ENCODE measurements at places on chromosomes 16 and 17.

DNA sequence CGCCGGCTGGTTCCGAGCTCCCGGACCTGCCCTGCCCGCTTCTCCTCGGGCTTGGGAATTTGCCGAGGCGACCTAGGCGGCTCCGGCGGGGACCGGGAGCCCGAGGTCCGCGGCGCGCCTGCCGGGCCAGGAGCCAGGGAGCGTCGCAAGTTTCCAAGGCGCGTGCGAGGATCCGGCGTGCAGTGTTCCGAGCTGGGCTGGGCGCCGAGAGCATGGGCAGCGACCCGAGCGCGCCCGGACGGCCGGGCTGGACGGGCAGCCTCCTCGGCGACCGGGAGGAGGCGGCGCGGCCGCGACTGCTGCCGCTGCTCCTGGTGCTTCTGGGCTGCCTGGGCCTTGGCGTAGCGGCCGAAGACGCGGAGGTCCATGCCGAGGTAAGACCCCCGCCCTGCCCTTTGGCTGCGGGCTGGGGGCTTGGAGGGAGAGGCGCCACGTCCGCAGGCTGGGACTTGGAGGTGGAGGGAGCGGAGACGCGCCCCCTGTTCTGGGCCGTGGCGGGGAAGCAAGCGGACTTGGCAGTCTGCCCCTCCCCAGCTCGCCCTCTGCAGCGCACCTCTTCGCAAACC, 668 bp downstream of the MMP15 start:
- peak; percentile 57 for DNase-seq

DNA sequence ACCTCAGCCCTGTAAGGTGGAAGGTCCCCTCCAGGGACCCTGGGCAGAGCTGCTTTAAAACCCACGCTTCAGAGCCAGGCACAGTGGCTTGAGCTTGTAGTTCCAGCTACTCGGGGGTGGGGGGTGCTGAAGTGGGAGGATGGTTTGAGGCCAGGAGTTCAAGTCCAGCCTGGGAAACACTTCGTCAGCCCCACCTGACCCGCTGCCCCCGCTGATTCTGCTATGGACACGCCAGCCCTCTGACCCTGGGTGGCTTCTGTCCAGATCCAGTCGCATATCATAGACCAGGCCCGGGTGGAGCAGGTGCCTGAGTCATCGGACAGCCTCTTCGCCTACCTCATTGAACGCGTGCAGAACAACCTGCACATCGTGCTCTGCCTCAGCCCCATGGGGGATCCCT, 35.2 kb upstream of the KDM6B start:
- DNase-seq, result no peak

GRCh38 chr16:65598621-65599020, 476.8 kb upstream of the CDH11 start:
- no peak for DNase-seq

DNA sequence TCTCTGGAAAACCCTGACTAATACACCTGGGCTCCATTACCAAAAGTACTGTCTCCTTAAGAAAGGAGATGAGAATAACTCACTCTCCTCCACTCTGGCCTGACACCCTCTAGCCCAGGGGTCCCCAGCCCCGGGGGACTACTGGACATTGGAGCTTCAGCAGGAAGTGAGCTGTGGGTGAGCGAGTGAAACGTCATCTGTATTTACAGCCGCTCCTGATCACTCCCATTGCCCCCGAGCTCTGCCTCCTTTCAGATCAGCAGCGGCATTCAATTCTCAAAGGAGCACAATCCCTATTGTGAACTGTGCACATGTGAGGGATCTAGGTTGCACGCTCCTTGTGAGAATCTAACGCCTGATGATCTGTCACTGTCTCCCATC, 126.3 kb upstream of the TNRC6C start:
- DNase-seq, result no peak

DNA sequence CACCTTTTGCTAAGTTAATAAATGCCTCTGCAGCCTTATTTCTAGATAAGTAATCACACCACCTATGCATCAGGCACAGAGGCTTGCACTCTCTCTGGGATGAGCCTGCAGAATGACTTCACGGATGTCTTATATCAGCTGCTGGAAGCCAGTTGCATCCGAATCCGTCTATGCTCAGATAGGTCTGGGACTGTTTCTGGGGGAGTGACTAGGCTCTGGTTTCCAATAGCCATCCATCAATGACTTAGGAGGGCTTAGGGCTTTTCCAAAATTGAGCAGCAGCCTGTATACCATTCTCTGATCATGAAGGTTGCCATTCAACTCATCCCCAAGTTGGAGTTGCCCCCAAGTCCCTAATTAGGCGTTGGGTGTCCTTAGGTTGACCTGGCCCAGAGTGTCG, 113.3 kb upstream of the ERCC4 start:
- no peak for DNase-seq

DNA sequence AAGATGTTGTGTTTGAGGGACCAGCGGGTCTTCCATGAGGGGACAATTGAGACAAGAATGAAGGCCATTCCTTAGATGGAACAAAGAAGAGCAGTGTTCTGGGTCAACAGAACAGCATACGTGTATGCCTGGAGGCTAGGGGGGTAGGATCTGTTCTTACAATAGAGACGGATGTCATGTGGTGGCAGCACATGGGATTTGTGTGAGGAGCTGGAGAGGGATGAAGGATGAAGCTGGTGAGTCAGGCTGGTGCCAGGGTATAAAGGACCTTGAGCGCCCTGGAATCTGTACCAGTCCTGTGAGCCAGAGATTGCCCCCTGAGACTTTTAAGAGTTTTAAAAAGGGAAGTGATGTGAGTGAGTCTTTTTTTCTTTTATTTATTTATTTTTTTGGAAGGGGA, 22.8 kb upstream of the WFDC1 start:
- no peak for DNase-seq

GRCh38 chr16:87582216-87582965, 19.9 kb upstream of the JPH3 start:
- DNase-seq, result peak; percentile 83

- DNase-seq, result no peak
Measured at GRCh38 chr17:19244781-19245180, 7.6 kb downstream of the EPN2 start.

GRCh38 chr17:57708410-57708809, 36.7 kb downstream of the CCDC182 start:
- DNase-seq, result no peak

- DNase-seq, result no peak
Measured at GRCh38 chr17:17814162-17815061, 22.4 kb downstream of the SREBF1 start.

- no peak for DNase-seq
Measured at GRCh38 chr17:70407506-70407905, 238.2 kb downstream of the KCNJ2 start.

DNA sequence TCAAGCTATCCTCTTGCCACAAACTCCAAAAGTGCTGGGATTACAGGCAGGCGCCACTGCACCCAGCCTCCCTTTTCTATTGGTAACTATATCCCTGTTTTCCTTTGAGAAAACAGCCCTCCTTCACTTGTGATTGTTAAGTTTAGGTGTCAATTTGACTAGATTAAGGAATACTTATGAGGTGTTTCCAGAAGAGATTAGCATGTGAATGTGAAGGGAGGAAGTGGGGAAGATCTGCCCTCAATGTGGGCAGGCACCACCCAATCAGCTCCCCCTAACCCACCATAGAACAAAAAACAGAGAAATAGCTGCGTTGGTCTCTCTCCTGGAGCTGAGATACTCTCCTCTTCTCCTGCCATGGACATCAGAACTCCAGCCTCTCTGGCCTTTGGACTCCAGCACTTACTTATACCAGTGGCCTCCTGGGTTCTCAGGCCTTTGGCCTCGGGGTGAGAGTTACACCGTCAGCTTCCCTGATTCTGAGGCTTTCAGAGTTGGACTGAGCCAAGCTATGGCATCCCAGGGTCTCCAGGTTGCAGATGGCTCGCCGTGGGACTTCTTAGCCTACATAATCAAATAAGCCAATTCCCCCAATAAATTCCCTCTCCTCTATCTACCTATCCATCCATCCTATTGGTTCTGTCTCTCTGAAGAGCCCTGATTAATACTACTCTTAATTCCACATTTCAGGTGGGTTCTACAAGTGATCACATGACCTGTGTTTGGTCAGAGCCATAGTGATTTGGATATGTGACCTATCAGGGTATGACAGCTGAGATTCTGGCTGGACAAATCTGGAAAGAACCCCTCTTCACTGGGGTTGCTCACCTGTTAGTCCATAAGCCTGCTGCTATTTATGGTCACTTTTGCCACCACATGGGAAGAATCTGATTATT, 12.0 kb upstream of the STAT3 start:
- DNase-seq, result no peak

DNA sequence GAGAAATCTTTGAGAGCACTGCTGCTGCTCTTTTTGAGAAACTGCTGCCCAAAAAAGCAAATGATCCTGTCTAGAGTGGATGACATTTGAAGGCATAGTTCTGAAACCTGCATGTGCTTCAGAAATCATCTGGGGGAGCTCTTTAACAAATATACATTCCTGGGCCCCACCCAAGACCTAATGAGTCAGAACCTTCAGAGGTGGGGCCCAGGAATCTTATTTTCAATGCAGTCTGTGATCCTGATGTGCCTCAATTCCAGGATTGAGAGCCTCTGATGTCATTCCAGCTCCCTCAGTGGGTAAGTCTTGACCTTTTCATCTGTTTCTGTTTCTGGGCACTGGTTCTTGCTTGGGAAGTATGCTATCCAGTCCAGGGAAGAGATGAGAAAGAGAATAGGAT, 42.3 kb downstream of the HNF1B start:
- no peak for DNase-seq

DNA sequence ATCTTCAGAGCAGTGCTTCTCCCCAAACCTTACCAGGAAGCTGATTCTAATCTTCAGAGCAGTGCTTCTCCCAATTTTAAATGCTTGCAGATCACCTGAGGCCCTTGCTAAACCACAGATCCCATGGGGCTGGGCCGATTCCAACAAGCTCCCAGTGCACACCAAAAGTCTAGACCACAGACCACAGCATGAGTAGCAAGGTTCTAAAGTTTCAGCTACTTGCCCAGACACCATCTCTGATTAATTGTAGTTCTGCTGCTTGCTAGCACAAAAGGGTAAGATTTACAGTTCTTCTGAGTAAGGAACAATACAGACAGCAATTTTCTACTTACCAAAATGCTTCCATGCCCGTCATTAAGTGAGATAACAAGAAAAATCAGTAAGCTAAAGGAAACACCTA, 12.2 kb downstream of the CLEC3A start:
- DNase-seq, result no peak

GRCh38 chr17:39675390-39676082, 7.3 kb downstream of the PNMT start:
- DNase-seq, result no peak

DNA sequence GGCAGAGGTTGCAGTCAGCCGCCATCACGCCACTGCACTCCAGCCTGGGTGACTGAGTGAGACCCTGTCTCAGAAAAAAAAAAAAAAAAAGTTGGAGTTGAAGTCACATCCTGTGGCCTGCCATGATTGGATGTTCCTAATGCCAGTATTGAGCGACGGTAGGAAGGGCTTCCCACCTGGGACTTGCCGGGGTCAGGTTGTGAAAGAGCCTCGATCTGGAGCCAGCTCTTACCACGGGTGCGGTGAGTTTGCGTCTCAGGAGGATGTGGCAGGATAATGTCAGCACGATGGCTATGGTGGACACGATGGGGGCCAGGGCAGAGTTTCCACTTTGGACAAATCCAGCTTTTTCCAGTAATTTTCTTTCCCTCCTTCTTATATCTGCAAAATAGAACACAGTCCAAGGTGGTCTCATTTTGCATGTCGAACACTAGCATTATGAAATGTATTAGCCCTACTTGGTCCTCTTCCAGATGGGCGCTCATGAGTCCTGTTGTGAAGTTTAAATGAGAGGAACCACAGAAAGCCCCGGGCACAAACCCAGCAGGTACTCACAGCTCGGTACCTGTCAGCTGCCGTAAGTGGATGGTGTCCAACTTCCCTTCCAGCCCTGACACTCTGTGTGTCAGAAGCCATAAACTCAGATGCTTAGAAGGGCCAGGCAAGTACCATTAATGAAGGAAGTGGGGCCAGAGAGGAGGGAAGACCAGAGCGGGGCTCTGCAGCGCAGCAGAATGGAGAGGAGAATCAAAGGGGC, 22.2 kb downstream of the ABCC12 start:
- no peak for DNase-seq

All from ovary (tissue), 10 donors.